ENCODE measurements at places on chromosomes 11 and 22.
A peak's percentile ranks its signal among the peaks of the same experiment; 100 is the strongest.

DNA sequence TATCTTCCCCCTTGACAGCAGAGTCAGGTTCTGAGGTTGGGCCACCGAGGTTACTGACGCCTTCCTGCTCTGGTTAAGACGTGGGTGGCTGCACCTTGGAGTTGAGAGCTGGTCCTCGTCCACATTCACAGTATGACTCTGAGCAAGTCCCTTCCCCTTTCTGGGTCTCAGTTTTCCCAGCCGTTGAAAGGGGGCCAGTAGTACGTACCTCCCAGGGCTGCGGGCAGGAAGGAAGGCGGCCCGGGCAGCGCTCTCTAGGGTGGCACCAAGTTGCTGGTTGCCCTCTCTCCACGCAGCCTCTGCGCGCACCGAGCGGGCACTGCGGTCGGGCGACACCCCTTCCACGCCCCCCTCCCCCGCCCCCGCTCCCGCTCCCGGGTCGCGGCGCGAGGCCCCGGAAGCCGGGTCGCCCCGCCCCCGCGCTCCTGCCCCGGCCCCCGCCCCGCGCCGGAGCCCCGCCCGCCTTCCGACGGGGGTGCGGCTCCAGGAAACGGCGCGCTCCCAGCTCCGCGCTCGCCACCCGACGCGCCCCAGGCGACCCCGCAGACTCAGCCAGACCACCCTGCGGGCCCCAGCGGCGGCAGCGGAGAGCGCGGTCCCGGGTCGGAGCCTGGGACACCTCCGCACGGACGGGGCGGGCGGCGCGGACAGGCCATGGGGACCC, at the start of gene EHBP1L1:
Gene EHBP1L1 (plus strand): TSS at position 486 of the 664 bp plus-strand sequence. CDS start 250 bp downstream, outside the sequence.
- DNase-seq: peak; percentile 63

DNA sequence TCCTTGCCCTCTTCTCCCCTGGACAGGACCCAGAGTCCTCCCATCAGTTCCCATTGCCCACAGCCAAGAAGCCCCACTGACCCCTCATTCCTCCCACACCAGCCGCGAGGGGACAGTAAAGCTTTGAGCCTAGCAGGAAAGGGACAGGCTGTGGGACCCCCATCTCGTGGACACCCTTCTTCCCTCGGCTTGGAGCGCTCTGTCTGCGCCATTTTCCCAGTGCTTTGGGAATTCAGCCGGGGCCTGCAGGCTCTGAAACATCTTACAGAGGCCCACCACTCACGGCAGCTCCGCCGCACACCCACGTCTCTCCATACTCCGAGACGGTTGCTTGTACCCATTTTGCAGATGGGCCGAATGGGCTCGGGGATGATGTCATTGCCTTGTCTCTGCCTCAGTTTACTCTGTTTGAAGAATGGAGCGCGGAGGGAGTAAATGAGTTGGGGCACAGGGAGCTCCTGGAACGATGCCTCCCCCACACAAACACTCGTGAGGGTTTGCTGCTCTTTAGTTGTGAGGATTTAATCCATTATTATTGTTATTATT, 447.7 kb downstream of the TBC1D22A start:
- DNase-seq: no peak

DNA sequence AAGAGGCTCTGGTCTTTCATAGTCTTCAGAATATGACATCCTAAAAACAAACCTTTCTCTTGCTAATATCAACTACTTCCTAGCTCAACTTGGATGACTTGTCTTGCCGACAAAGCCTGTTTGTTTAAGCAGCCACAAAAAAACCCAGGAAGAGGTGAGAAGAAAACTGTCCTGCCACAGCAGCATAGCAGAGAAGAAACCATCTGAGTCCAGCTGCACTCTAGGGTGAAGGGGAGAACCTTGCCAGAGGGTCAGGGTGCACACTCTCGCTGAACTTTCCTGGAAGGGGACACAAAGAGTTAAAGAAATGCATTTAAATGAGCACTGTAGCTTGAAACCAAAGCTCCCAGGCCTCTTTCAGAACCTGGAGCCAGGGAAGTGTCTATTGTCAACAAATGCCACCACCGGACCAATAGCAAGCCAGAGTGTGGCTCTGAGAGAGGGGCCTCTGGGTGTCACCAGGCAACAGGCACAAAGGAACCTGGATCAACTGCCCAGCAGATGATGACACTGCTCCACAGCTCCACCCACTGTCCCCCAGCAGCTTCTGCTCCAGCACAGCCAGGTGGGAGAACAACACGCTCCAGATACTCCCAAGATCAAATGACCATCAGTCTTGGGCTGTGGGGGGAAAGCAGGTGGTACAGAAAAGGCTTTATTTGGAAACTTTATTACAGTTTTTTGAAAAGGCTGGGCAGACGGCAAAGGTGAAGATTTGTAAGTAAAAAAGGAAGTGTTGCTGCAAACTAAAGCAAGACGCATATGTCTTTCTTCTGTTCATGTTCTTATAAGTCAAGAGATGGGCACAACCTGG, 105.7 kb downstream of the RASSF10 start:
- DNase-seq: peak; percentile 69

- no peak for DNase-seq
These were observed 937.1 kb downstream of the OPCML start for GRCh38 chr11:132595246-132595645.

GRCh38 chr11:34865261-34865660, 50.9 kb downstream of the APIP start:
- DNase-seq: no peak

DNA sequence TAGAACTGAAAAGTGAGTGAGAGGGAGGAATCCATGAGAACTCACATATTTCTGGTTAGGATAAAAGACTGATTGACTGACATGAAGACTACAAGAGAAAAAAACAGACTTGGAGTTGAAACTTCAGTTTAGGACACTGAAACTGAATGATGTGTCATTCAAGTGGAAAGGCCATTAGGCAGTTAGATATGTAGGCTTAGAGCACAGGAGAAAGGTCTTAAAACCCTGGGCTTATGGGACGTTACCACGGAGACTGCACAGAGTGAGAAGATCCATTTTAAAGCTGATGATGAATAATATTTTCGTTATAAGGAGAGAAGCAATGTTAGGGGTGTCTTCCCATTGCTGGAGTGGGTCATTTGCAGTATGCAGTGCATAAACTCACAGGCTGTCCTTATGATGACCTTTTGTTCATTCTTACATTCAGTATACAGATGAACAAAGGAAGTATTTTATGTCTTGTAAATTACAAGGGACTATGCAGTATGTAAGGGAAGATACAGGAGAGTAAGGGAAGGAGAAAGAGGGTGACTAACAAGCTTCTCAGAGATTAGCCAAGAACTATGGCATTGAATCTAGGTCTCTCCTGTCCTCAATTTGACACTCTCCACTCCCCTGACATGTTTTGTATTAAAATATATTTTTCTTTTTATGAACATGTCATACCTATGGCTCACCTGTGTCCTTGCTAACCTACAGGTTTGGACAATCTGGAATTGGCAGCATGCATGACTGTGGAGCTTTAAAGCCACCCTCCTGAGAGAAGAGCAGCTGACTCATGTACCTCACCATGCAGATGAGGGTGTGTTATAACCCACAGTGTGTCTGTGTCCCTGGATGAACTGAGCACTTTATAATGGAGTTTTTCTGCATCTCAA, 63.7 kb downstream of the MAML2 start:
- DNase-seq: no peak

- no peak for DNase-seq
These were observed 2.4 kb downstream of the OR52E1 start for GRCh38 chr11:5071799-5072198.

DNA sequence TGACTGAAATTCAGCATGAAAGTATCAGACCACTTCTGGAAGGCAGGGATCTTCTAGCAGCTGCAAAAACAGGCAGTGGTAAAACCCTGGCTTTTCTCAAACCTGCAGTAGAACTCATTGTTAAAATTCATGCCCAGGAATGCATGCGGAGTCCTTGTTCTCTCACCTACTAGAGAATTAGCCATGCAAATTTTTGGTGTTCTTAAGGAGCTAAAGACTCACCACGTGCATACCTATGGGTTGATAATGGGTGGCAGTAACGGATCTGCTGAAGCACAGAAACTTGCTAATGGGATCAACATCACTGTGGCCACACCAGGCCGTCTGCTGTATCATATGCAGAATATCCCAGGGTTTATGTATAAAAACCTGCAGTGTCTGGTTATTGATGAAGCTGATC, 19.1 kb downstream of the ZBTB44 start:
- peak; percentile 87 for DNase-seq

DNA sequence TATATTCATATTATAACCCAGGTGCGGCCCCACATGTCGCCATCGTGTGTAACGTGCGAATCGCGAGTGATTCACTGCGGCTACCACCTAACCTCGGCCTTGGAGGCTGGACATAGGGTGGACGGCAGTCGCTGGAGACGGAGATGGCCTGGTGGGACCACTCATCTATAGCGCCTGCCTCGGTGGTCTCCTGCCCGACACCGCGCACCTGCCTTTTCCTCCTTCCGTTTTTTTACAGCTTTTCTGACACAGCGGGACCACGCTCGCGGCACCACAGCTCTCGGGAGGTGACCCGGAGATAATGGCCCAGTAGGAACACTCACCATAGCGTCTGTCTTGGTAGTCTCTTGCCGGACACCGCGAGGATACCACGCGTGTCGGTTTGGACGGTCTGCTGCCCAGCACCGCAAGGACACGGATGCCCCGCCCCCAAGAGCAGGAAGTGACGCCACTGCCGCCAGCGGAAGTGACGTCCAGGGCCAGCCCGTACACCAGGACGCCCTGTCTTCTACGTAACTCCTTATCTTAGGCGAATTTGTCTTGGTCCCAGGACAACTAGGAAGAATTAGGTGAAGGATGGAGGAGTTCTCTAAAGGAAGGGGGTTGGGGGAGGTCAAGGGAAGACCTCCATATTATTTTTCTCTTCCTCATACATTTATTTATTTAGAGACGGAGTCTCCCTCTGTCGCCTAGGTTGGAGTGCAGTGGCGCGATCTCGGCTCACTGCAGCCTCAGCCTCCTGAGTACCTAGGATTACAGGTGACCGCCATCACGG, 6.4 kb downstream of the SNU13 start:
- peak; percentile 80 for DNase-seq

- DNase-seq: no peak
These were observed 110.2 kb upstream of the SESN3 start for GRCh38 chr11:95341221-95341620.
